ENCODE measurements at places on chromosomes 1 and 21.

DNA sequence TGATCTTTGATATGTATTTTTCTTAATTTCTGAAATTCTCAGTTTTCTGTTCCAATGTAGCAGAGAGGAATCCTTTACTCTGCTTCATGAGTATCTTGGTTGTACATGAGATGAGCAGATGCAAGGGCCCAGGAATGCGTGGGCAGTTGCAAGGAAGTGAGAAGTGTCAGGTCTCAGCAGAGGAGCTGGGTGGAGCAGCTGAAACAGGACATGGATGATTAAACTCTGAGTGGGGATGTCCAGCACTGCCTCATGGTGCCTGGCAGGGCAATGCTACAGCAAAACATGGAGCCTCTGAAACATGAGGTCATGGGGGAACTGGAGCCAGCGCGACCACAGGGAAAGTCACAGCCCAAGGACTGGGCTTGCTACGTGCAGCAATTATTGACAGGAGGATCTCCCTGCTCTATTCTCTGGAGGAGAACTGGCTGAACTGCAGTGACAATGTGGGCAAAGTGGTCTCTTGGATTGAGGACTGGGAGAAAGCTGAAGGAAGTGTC, 48.4 kb downstream of the COLGALT2 start:
- no peak for DNase-seq

GRCh38 chr1:175377394-175377793, 184.8 kb upstream of the KIAA0040 start:
- no peak for DNase-seq

DNA sequence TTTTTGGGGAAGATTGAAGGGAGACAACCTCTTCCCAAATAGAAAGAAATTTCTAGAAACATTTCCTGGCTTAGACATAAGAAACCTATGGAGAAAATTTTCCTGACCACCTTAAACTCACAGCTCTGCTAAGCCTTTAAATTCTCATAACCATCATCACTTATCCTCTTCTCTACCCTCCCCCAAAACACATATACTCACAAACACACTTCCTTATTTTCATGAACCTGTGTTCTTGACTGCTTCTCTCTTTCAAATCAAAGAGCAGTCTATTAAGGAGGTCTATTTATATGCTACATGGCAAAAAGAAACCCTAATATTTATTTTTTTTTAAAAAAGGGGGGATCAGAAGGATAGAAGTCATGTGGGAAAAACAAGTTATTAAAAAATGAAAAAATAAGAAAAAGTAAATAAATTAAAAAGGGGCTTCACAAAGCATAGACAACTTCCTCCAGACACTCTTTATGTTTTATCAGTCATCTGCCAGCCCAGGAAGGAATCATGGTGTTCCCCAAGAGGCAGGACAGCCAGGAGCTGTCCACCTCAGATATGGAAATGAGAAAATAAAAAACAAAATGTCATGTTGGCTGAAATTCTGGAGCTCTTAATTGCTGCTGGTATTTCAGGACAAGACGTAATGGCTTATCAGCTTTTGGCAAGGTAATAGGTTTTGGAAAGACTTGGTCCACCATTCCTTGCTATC, 12.8 kb upstream of the RGS2 start:
- DNase-seq, result no peak

DNA sequence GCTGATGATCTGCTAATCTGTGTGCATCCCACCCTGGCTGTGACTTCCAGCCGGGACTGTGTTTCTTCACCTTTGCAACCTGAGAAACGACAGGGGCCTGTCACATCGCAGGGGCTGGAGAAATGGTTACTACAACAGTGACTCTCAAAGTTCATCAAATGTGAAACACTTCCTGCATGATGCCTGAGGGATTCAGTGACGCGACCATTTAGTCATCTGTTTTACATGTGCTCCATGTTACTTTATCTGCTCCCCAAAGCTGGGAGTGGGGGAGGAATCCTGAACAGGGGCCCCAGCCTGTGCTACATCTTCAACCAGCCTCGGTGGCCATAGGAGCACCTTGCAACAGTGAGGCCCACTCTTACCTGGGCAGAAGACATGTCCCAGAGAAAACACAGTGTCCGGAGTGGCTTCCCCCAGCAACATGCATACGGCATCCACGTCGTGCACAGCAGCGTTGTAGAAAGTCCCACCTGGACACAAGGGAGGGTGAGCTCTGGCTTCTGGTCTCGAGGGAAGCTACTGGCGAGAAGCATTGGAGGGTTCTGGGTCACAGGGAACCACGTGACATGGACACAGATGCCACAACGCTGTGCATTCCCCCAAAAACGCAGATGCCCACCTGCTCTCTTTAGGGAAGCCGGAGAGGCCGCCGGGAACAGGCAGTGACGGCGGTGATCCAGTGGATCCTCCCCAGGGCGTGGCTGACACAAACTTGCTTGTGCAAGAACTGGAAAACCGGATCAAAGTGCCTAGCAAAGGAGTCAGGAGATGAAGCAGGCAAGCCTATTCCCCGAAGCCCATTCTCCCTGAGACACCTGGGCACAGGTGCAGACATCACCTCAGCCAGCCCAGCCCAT, 9.6 kb upstream of the CCDC27 start:
- no peak for DNase-seq

- DNase-seq, result no peak
These were observed 93.0 kb upstream of the TTC34 start for GRCh38 chr1:2894381-2895041.

DNA sequence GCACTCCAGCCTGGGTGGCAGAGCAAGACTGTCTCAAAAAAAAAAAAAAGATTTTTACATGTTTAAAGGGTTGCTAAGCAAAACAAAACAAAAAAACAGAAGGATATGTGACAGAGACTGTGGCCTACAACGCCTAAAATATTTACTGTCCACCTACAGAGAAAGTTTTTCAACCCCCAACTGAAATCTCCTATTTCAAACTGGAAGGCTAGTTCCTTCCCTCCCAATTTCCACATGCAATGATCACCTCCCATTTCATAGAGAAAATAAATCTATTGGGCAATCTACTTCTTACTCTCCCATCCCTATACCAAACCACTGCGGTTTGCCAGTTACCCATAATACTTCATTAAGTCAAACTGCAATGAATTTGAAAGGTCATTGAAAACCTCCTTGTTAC, 74.2 kb downstream of the ST3GAL3 start:
- no peak for DNase-seq

GRCh38 chr1:152761609-152762213, 3.9 kb downstream of the KPRP start:
- DNase-seq, result no peak

GRCh38 chr21:44337941-44338895, 972 bp downstream of the CFAP410 start:
- no peak for DNase-seq

- no peak for DNase-seq
These were observed 13.1 kb upstream of the EXO1 start for GRCh38 chr1:241834733-241835377.

DNA sequence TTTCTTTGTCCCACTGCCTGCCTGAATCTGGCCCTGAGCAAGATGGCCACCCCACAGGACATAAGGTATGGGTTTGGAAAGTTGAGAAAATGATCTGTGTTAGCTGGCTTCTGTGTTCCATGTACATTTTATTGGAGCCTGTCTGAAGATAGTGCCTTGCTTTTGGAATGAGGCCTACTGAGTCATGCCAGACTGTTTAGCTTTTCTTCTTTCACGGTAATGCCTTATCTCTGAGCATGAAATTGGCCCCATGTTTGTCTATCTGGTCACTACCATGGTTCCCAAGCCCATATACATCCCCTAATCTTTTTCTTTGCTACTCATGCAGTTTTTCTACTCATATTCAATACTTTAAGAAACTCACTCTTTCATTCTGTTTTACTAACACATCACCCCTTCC, 85.1 kb upstream of the LMO4 start:
- DNase-seq, result no peak

- no peak for DNase-seq
These were observed 13.0 kb upstream of the AHCYL1 start for GRCh38 chr1:109971559-109971958.

DNA sequence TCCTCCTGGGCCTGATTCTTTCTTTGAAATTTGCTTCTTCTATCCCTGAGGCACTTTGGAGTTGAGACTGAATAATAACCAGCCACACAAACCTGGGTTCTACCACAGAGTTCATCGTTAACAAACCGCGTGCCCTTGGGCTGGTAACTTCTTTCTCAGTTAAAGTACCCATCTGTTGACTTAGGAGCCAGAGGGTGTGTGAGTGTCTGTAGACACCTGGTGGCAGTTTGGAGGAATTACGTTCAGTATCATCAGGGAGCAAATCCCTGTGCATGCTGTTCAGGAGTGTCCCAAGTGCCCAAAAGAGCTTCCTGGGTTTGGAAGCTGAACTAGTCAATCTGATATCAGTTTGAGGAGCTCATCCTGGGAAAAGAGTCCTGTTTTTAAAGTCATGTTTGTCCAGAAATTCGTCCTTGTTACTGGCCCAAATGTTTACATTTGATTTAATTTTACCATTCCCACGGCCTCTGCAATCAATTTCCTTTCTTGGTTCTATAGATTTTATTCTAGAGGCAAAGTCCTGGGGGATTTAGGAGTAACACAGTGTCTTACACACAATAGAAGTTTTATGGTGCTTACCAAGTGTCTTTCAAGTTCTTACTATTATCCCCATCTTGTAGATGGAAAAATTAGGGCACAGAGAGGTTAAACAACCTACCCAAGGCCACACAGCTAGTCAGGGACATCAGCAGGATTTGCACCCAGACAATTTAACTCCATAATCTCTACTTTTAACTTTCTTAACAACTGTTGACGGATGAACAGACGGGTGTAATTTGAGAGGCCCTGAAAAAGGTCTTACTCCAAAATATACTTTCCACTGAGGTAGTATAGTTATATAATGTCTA, 26.7 kb upstream of the RPTN start:
- DNase-seq, result no peak

- DNase-seq, result no peak
These were observed 82.5 kb upstream of the MAP1LC3C start for GRCh38 chr1:242081446-242081845.
